Fibroblast of skin of right biceps (primary cell): ENCODE measurements at places on chromosomes 5 and 9.

DNA sequence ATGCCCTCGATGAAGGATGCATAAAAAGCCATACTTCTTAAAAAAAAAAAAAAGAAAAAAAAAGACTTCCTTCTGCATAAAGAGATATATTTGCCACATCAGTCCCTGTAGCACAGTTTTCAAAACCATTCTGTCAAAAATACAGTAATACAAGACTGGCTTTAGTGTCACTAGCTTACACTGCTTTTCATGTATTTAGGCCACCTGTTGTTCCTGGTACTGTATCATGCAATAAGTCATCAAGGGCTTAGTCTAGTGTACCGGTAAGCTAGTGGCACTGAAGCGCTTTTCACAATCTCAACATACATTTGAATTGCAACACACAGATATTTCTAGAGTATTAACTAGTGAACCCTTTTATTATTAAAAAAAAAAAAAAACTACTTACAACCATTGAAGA lies 231.2 kb downstream of the NFIB start:
- no peak for DNase-seq

DNA sequence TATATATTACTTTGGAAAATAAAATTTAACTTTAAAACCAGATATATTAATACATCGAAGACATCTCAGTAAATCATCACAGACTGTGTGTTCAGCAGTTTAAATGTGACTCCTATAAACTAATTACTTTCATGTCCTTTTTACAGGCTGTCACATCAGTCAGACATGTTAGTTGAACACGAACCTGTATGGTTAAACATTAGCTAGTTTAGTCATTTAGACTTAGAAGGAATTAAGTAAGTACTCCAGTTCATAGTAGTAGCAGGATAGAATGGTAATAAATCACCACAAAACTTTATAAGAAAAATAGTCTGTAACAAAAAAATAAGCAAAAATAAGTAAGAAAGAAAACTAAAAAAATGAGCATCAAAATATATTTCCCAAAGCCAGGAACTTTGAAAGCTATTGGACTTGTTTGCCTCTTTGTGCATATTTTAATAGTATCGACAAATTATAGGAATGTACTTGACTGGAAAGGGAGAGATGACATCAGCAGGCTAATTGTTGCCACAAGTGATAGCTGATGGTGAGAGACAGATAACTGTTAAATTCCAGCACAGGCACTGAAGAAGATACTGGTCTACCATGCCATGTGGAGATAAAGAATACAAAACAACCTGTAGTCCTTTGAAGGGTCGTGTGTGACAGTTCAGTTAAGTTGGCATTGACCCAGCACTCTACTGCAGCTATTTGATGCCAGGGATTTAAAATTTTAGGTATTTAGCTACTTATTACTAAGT lies 83.9 kb downstream of the RIC1 start:
- DNase-seq, result peak; percentile 19

DNA sequence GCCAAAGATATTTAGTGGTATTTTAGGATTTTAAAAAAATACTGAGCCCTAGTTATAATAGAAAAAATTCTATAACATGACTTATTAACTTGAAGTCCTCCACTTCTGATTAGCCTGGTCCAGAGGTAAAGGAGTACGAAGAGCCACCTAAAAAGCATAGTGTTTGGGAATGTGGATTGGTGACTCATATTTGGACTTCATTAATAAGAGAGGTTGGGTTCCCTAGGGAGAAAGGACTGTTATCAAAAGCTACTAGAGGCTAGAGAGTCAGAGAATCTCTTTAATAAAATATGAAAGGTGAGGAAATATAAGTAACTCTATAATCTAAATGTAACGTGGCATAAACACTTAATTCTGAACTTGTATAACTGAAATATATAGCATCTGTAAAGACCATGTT lies 180.7 kb upstream of the TARS1 start:
- peak; percentile 59 for DNase-seq

GRCh38 chr9:137703842-137704508 lies 85.2 kb downstream of the EHMT1 start:
- no peak for DNase-seq

- DNase-seq, result no peak
These were observed 60.8 kb downstream of the MTMR12 start for GRCh38 chr5:32251871-32252458.

- peak; percentile 34 for DNase-seq
These were observed 150.5 kb downstream of the YTHDC2 start for GRCh38 chr5:113663879-113664541.

GRCh38 chr5:61632064-61632463 lies 300.0 kb downstream of the ZSWIM6 start:
- DNase-seq, result no peak

- no peak for DNase-seq
These were observed 1057.7 kb upstream of the DMAC1 start for GRCh38 chr9:8857068-8857925.

DNA sequence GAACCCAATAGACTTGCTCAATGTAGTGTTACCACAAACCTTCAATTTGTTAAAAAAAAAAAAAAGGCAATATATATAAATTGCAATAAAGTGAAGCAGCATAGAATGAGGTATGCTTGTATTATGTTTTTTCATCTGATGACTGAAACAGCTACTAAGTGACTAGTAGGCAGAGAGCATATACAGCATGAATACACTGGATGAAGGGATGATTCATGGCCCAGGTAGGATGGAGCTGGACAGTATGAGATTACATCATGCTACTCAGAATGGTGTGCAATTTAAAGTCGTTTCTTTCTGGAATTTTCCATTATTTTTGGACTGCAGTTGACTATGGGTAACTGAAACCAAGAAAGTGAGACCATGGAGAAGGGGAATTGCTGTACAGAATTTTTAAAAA lies 161.2 kb downstream of the GNA14 start:
- peak; percentile 48 for DNase-seq

GRCh38 chr5:10590226-10590999 lies 26.5 kb downstream of the ANKRD33B start:
- peak; percentile 30 for DNase-seq

- no peak for DNase-seq
These were observed 3.1 kb upstream of the CAMLG start for GRCh38 chr5:134735243-134735642.

GRCh38 chr5:5158472-5158895 lies 18.4 kb downstream of the ADAMTS16 start:
- no peak for DNase-seq

DNA sequence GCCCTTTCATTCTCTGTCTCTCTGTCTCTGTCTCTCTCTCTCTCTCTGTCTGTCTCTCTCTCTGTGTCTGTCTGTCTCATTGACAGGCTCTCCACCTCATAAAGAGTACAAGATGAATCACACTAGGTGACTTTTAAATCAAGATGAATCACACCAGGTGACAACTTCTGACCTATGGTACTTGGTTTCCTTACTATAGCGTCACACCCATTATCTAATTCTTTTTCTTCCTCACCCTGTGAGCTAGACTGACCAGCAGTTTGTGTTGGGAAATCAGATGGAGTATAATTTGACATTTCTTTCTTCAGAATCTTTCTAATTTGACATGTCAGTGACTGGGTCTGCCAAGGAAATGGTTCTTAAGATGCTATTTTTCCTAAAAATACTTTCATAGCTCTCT lies 232.9 kb downstream of the ARRDC3 start:
- no peak for DNase-seq

GRCh38 chr5:68187268-68188055 lies 28.1 kb upstream of the PIK3R1 start:
- DNase-seq, result no peak

- DNase-seq, result no peak
These were observed 3.7 kb upstream of the TTLL11 start for GRCh38 chr9:122096620-122097415.

GRCh38 chr9:71638627-71639026 lies 129.7 kb downstream of the CEMIP2 start:
- DNase-seq, result peak; percentile 26

DNA sequence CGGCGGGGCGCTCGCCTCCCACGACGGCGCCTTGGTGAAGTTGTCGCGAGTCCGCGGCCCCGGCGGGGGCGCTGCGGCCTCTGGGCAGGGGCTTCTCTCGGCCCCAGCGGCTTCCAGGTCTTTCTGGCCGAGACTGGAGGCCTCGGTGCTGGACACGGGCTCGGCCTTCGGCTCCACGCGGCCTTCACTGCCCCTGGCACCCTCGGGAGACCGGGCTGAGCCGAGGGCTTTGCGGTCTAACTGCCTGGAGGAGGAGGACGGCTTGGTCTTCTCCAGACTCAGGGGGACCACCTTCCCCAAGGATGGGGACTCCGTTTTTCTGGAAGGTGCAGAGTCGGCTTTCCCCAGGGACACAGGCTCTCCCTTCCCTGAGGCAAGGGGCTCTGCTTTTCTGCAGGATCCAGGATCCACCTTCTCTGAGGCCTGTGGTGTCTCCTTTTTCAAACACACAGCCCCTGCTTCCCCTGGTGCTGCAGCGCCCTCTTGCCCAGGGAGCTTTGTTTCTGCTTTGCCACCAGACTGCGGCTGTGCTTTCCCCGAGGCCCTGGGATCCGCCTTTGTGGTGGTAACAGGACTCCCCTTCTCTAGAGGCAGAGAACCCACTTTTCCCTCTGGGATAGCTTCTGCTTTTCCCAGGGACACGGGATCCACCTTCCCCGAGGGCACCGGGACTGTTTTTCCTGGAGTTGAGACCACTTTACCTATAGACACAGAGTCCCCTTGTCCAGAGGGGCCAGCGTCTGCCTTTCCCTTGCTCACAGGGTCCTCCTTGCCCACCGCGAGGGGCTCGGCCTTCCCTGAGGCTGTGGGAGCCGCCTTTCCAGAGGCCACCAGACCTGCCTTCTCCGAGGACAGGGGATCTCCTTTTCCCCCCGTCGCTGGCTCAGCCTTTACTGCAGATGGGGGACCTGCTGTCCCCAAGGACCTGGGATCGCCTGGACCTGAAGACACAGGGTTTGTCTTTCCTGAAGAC lies 12.3 kb downstream of the GPRIN1 start:
- no peak for DNase-seq

- DNase-seq, result peak; percentile 44
These were observed 260.7 kb upstream of the KCNN2 start for GRCh38 chr5:114101153-114101552.

DNA sequence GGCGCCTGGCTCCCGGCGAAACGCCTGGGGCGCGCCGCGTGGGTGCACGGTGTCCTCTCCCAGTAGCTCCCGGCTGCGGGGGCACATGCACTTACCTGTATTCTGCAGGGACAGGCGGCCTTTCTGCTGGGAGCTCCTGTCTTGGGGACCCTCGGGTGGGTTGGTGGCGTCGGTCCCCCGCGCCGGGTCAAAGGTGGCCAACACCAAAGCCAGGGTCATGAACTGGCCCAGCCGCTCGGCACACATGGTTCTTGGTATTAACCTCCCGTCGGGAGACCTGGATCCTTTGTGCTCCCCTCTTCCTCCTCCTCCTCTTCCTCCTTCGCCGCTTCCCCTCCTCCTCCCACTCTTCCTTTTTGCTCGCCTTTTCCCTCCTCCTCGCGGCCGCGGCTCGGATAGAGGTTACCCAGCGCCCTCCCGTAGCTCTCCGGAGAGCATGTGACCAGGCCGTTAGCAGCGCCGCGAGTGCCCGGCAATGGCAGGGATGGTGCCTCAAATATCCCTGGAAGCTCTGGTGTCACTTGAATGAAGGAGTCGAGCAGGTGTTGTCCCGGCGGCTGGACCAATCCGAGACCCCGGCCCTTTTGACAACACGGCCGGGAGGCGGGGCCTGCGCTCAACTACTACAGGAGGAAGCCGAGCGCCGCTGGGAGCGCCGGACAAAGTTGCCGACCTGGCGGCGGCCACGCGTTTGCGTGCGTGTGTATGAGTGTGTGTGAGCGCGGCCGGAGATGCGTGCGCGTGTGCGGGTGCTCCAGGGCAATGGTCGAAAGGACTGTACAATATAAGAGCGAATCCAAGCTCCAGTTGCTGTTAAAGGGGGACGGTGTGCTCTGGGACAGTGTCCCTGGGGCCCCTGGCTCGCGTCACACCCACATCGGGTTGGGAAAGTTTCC lies at the start of gene STC2:
STC2 (minus strand) TSS at position 467 of the 896 bp plus-strand sequence; CDS start at position 246, 221 bp downstream.
- DNase-seq, result peak; percentile 96

DNA sequence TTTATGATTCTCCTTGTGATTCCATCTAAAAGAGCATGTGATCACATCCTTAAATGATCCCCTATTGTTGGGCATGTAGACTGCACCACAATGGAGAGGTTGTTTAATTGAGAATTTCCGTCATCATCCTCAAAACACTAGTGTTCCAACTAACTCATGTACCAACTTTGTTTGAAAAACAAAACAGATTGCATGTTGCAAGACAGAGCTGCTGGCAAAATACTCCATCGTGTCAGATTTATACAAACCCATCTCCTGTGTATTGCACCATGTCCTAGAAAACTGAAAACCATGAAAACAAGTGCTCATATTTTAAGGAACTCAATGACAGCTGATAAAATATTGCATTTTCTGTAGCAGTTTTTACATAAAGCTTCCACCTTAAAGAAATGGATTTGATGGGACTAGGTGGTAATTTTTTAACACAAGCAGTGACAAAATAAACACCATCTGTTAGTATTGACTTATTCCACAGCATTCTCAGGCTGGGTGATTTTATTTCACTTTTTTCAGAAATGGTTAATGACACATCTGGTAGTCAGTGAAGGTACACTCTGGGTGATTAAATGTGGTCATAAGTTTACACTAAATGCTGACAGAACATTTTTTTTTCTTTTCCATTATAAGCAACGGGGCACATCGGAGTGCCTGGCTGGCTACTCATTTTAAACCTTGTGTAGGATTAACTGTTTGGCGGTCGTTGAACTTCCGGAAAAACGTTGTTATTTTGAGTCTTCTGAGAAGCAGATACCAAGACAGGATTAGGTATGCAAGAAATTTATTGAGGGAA lies 602.9 kb upstream of the WWC1 start:
- DNase-seq, result peak; percentile 66

- DNase-seq, result peak; percentile 28
These were observed 218.4 kb downstream of the ANXA1 start for GRCh38 chr9:73370053-73370452.

- no peak for DNase-seq
These were observed 9.5 kb upstream of the GLDC start for GRCh38 chr9:6655036-6655435.

DNA sequence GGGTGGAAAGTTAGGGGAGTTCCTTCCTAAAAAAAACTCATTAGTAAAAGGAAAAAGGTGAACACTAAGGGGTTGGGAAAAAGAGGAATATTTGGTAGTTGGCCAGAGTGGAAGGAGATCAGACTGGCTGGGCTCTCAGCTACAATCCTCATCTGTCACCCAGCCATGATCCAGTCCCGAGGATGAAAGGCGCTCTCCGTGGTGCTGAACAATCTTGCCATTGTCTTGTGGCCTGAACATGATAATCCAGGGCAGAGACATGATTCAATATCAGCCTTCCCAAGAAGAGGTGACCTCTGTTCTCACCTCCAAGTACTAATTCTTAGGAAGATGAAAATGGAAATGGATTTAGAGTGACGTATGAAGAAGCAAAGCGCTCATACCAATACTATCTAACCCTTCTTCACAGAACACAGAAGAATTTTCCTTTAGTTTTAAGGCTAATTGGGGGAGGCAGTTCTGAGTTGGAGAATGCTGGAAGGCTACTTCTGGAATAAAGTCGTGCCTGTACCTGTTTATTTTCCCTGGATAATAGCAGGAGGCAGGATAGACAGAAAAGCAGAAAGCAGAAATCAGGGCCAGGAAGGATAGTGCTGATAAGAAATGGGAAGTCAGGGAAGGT lies 36.6 kb upstream of the MYORG start:
- peak; percentile 59 for DNase-seq

- DNase-seq, result peak; percentile 71
These were observed 26.2 kb downstream of the TCF7 start for GRCh38 chr5:134140530-134141201.

GRCh38 chr5:179906294-179906794 lies 1.4 kb downstream of the TBC1D9B start:
- DNase-seq, result no peak
